Pons (tissue), 1 donor: ENCODE measurements at places on chromosomes 7 and 10.

DNA sequence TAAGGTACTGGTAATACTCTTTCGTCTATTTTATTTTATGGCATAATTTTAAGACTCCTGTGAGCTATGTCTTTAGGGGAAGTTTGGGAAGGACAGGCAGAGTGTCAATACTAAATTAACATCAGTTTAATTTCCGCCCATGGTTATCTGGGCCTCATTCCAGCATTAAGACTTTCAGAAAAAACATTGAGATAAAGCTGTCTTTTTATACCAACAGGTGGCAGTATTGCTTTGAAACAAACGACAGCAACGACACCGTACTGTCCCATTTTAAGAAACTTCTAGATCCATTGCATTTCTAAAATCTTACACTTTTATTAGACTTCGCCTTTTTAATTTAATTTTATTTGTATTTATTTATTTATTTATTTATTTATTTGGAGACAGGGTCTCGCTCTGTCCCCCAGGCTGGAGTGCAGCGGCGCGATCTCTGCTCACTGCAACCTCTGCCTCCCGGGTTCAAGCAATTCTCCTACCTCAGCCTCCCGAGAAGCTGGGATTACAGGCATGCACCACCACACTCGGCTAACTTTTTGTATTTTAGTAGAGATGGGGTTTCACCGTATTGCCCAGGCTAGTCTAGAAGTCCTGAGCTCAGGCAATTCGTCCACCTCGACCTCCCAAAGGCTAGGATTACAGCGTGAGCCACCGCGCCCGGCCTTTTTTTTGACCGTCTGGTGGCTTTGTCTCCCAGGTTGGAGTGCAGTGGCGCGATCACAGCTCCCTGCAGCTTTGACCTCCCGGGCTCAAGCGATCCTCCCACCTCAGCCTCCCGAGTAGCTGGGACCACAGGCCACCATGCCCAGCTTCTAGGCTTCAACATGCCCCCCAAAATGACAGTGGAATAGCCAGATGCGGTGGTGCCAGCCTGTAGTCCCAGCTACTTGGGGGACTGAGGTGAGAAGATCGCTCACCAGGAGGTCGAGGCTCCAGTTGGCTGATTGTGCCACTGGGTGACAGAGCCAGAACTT is 78.7 kb upstream of the C1GALT1 start:
- DNase-seq = peak; percentile 83

- DNase-seq = no peak
Measured at GRCh38 chr10:17984056-17984455, 32.3 kb downstream of the SLC39A12 start.

DNA sequence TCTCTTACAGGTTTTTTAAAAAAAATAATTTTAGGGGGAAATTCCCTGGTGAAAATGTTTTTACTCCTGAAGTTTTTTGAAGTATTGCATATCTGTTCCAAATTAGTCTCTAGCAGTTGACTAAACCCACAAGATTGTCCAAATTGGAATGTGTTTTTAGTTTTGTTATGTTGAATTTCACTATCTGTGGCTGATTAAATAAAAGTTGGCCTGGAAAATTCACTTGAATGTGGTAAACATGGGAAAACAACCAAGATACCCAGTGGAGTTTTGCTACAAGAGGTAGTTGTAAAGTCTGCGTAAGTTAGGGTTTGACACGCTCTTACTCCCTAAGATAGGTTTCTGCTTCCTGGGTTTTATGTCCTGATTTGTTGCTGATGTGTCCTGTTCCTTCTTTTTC is 3.3 kb downstream of the TSGA13 start:
- no peak for DNase-seq

GRCh38 chr7:17123020-17123419 is 175.4 kb upstream of the AHR start:
- DNase-seq = peak; percentile 60

GRCh38 chr10:100683004-100683403 is 62.4 kb upstream of the PAX2 start:
- no peak for DNase-seq

DNA sequence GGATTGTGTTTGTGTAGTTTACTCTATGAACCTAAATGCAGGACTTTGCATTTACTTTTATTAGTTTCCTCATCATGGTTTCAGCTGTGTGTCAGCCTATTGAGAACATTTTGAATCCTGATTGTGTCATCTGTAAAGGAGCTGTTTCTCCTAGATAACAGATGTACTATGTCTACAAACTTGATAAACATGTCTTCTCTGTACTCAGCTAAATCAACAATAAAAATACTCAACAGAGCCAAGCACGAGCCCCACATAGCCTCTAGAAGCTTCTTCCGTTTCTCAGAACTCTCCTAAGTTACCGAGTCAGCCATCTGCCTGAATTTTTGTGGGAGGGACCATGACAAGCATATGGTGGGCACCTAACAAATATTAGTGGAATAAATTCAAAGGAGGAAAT is 234.7 kb downstream of the SKAP2 start:
- DNase-seq = no peak

- no peak for DNase-seq
Measured at GRCh38 chr7:91504919-91505318, 240.7 kb downstream of the FZD1 start.

- peak; percentile 85 for DNase-seq
Measured at GRCh38 chr10:22805304-22805703, 90.9 kb upstream of the PIP4K2A start.

DNA sequence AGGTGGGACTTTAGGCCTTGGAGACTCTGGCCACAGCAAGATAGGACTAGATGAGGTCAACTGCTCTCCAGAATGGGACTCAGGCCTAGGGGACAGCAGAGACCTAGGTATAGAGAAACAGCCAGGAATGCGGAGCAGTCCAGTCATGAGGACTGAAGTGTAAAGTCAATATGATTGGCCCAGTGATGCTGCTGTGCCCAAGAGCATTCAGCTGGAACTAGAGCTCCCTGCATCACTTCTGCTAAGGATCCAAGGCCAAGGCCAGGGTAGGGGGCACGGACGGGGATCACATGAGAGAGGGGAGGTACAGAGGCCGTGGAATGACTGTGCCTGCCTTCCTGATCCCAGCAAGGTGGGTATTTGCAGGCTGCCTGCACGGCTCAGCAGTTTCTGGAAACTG is 237.9 kb downstream of the FRMD4A start:
- DNase-seq = no peak

GRCh38 chr7:102132209-102132752 is 154.4 kb upstream of the SH2B2 start:
- DNase-seq = peak; percentile 43

DNA sequence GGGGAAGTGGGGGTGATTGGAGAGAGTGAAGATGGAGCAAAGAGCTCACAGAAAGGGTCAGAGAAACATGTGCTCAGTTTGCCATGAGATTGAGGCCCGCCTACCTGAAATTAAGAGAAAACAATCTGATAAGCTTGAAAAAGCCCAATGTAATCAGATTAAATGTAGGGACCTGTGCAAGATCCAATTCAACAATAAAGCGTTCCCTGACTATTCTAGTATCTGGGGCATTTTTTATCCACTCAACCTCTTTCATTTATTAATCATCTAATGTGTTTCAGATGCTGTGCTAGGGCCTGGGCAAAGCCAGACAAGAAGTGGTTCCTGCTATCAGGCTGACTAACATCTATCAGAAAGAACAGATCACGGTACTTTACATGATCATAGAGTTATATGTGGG is 238.4 kb upstream of the MYO3A start:
- no peak for DNase-seq

DNA sequence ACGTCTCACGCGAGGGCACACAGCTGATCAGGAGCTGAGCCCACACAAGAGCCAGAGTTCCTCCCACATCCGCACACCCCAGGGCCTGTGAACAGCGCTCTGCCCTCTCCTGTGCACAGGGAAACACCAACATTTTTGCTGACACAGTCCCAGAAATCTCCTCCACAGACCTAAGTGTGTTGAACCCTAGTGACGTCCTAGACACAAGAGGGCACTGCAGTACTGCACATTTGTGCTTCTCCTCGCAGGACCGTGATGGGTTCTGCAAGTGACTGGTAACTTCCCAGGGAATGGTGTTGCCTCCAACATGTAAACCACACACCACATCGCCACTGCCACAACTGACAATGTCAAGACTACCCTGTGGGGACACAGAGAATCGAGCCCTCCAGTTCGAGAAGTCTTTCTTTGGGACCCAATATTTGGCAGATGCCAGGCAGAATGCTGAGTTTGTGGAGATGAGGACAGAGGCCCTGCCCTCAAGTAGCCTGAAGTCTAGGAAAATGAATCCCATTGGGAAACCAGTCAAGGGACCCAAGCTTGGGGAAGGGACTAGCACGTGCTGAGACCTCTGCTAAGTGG is 170.3 kb downstream of the PAXIP1 start:
- peak; percentile 69 for DNase-seq

GRCh38 chr7:12705878-12706277 is 18.4 kb downstream of the ARL4A start:
- DNase-seq = no peak

GRCh38 chr7:24597014-24597413 is 23.8 kb downstream of the PALS2 start:
- DNase-seq = no peak

GRCh38 chr7:120939345-120939744 is 11.2 kb upstream of the ING3 start:
- DNase-seq = no peak

DNA sequence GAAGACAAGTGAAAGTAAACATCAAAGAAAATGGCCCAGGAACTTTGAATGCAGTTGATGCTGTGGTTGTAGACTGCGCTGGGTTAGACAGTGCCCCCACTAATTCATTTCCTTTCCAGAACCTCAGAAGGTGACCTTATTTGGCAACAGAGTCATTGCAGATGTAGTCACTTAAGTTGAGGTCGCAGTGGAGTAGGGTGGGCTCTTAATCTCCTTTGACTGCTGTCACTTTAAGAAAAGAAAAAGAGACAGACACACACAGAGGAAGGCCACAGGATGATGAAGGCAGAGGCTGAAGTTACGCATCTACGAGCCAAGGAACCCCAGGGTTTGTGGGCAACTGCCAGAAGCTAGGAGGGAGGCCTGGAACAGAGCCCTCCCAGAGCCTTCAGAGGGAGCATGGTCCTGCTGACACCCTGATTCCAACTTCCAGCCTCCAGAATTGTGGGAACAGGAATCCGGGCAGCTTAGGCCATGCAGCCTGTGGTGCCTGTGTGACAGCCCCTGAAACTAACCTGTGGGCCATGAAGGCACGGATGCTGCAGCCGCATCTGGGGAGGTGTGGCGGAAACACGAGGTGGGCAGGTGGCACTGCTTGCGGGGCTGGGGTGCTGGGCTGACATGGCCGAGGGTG is 107.6 kb downstream of the PRKAG2 start:
- no peak for DNase-seq

GRCh38 chr10:61612009-61612408 is 50.7 kb upstream of the CABCOCO1 start:
- DNase-seq = no peak

GRCh38 chr10:11663763-11664555 is 52.5 kb upstream of the USP6NL start:
- no peak for DNase-seq

DNA sequence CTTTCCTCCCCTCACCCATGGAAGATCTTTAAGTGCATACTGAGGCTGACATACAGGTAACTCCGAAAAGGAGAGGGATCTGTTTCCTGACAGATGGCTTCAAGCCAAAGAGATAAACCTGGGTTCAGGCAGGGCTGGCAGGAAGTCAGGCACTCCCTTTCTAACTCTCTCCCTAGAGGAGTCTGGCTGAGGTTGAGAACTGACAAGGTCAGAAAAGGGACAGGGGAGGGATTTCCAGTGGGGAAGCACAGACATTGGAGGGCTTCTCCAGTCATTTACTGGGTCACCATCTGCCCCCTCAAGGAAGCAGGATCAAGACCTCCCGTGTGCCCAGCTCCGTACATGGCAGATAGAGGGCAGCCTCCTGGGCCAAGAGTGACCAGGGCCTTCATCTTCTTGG is 31.6 kb downstream of the TLX1 start:
- DNase-seq = no peak

DNA sequence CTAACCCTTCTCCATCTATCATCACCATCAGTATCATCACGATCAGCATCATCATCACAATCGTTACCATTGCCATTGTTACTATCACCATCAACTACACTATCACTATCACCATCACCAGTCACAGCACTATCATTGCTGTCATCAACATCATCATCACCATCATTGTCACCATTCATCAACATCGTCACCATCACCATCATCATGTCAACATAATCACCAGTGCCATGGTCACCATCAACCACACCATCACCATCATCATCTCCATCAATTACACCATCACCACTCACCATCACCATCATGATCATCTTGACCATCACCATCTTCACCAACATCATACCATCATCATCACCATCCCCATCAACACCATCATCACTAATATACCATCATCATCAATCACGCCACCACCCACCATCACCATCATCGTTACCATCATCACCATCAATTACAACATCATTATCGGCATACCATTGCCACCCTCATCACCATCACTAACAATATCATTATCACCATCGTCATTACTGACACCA is 66.5 kb downstream of the TNS3 start:
- no peak for DNase-seq

DNA sequence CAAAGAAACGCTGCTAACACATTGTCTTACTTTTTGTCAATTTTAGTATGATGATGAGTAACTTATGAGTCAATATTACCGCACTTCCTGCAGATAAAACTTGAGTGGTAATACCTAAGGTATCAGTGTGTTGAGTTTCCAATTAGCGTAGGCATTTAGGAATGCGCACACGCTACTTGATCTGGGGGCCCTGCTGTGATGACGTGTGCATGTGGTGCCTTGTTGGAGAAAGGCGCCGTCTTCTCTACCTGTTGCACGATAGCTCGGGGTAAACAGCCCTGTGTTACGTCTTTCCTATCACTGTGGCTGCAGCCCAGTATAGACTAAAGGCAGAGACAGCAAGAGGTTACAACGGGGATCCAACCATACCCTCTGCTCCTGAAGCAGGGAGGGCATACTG is 476.8 kb upstream of the ADARB2 start:
- no peak for DNase-seq

- DNase-seq = no peak
Measured at GRCh38 chr10:52542906-52543305, 228.8 kb downstream of the DKK1 start.

DNA sequence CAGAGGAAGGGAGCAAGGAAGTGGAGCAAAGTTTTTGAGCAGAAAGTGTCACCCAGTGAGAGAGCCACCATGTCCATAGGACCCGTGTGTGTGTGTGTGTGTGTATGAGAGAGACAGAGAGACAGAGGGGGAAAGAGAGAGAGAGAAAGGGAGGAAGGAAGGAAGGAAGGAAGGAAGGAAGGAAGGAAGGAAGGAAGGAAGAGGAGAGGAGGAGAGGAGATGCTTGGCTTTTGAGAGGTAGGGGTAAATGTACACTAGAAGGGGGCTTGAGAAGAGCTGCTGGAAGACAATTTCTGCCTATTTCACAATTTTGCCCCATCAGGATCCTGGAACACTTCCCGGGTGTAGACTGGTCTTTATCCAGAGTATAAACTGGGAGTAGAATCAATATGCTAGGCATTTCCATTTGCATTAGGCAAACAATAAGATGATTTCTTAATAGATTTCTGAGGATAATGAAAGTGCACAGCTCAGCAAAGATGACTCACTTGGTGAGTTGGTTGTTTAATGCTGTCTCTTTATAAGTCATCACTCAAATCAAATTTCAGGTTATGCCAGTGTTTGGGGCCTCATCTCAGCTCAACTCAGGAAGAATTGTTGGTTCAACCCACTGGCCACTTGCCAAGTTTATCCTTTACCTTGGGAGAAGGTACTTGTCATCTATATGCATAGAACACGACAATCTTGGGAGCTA is 70.0 kb upstream of the FAM13C start:
- DNase-seq = no peak

- no peak for DNase-seq
Measured at GRCh38 chr7:126302639-126303038, 950.1 kb downstream of the GRM8 start.

GRCh38 chr7:90552521-90552920 is 43.6 kb upstream of the CDK14 start:
- DNase-seq = no peak
